NCI-H2029 treated with DMSO at 0.1 percent for 48 hours (cell line): ENCODE measurements at places on chromosomes 12 and 14.
A peak's percentile ranks its signal among the peaks of the same experiment; 100 is the strongest.

DNA sequence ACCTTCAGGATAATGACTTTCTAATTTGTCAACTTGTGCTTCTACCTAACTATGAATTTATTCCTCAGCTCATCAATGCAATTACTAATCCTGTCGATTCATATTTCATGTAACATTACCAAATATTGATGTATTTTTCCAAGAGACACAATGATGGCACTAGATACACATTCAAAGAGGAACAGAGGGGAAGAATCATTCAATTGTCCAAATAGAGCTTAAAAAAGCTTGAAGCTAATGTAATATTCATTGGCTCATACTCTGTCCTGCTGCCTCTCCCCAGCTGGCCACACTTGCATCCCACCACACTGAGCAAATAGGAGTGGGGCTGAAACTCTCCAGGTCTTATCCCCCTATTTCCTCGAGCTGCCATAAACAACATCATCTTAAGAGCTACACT lies 9.3 kb downstream of the TESPA1 start:
- no peak for DNase-seq

DNA sequence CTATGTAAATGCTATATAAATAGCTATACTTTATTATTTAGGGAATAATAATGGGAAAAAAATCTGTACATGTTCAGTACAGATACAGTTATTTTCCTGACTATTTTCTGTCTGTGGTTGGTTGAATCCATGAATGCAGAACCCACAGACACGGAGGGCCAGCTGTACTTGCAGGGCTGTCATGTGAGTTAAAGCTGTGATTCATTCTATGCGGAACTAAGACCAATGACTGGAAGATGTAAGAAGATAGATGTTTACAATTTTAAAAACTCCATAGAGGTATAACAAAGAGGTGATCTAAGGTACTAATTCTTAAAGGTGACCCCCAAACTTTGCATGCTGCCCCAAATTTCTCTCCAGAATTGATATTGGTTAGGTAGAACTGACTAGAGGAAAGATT lies 14.6 kb downstream of the PCNX4 start:
- no peak for DNase-seq

DNA sequence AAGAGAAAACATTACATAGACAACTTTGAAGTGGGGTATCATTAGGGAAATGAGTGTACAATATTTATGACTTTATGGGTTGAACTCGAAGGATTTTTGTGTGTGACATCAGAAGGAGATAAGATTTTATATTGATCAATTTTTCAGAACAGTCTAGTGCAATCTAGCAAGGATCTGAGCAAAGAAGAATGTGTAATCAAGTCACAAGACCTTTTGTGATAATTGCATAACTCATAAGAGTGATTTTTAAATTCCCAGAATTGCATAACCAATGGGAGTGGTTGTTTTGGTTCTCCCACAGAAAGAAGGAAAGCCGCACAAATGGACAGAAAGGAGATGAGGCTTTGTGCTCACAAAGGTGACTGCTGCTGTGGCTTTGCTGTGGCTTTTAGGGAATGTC lies 441.8 kb upstream of the FLRT2 start:
- no peak for DNase-seq

DNA sequence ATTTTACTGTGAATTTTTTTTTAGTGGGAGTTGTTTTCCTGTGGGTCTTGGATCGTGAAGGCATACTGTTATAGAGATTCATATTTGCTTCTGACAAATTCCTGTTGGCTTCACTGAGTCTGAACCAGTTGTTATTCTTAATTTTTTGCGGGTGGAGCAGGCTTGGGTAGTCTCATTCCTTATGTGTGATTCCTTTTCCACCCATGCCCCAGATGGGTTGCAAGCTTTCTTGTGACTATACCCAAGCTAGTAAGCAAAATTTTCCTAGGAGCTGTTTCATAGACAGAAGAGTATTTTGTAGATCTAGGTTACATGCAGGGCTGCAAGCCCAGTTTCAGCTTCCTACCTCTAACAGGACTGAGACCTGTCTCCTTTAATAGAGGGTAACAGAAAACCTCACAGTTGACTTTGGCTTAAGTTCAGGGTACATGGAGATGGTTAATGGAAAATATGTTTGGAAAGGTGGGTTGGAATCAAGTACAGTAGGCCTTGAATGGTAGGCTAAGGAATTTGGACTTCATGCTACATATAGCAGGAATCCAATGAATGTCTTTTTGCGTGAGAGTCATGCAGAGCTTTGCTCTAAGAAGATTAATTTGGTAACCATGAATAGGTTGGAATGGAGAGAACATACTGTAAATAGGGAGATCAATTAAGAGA lies 29.0 kb downstream of the TRMT5 start:
- peak; percentile 46 for DNase-seq

- DNase-seq = no peak
Measured at GRCh38 chr14:67703997-67704396, 2.3 kb downstream of the RDH12 start.

DNA sequence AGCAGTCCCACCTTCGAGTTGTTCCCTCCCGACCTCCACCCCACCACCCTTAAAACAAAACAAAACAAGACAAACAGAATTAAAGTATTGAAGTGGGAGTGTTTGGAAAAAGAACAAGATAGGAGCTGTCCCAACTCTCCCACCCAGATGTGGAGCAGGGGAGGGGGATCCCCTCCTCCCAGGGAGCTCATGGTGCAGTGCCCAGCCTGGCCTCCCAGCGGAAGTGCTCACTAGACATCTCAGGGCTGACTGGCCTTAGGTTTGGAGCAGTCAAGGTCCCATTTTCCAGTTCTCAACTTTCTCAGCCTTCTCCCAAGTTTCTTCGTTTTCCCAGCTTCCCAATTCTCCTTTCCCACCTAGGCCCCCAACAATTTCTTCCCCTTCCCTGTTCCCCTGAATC lies 2.9 kb downstream of the SP7 start:
- DNase-seq = no peak

DNA sequence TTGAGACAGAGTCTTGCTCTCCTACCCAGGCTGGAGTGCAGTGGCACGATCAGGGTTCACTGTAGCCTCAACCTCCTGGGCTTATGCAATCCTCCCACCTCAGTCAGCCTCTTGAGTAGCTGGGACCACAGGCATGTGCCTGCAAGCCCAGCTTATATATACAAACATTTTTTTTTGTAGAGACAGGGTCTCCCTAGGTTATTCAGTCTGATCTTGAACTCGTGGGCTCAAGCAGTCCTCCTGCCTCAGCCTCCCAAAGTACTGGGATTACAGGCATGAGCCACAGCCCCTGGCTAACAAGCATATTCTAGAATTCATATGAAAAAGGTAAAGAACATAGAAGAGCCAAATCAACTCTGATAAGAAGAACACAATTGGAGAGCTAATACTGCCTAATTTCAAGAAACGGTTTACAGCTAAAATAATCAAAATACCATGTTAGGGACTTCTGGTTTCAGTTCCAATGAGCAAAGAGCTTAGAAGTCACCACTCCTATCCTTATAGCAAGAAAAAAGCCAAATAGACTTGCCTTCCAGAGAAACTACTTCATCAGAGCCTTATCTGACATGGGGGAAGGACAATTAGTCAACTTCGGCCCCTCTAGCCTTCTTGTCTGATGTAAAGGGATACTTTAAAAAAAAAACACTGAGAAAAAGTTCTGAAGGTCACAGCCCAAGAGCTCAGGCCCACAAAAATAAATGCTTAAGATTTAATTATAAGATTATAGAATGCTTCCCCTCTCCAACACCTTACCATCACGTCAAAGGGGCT lies 37.6 kb downstream of the TMEM116 start:
- no peak for DNase-seq

- DNase-seq = no peak
Measured at GRCh38 chr12:6494258-6494743, 399 bp downstream of the NCAPD2 start.
